ENCODE measurements at places on chromosomes 5 and 9.

- no peak for DNase-seq
These were observed 22.8 kb upstream of the TNFAIP8 start for GRCh38 chr5:119332978-119333401.

DNA sequence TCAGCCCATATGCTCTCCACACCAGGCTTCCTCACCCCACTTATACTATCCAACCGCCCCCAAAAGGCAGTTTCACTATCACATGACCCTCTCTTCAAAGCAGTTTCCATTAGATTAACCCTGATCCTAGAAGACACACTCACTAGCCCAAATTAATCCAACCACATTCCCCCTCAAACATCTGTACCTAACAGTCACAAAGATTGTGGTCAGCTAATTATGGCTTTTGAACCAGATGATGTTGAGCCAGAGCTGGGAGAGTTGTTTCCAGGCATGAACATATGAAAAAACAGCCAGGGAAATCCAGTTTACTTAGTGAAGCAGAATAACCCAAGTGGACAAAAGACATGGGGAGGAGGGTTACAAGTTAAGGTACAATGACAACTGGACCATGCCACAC, 131.2 kb downstream of the SPOCK1 start:
- no peak for DNase-seq

DNA sequence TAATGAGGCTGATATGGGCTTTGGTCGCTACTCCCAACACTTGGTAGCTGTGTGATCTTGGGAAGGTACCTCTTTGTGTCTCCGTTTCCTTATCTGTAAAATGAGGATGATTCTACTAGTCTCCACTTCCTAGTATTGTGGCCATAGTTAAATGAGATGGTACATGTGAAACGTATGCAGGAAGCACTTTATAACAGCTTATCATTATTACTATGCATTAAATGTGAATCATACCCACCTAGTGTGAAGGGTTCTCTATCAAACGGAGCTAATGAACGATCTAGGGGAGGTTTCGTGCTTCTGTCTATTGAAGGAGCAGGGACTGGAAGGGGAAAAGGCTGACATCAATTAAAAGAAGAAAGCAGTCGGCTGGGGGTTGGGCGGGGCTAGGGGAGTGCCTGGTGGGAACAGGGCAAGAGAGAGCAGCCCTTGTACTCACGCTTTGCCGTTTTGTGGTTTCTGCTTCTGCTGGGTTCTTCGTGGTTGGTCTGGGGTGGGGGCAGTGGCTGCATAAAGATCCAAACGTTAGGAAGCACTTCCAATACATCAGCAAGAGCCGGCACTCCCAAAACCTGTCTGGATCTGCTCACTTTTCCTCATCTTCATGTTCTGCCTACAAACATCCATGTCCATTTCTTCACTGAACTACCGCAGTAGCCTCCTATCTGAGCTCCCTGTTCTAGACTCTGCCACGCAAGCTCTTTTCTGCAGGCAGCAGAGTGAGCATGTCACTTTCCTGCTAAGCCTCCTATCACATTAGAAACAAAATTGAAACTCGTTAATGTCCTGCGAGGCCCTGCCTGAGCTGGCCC, 30.8 kb downstream of the LCP2 start:
- no peak for DNase-seq

- DNase-seq, result no peak
These were observed 198.6 kb downstream of the MSX2 start for GRCh38 chr5:174922955-174923354.

GRCh38 chr9:37172557-37172956, 52.2 kb downstream of the ZCCHC7 start:
- DNase-seq, result no peak

- no peak for DNase-seq
These were observed 31.1 kb downstream of the SHB start for GRCh38 chr9:38037981-38038306.

GRCh38 chr9:70581214-70581954, 166.9 kb upstream of the KLF9 start:
- DNase-seq, result no peak

- no peak for DNase-seq
These were observed 5.5 kb downstream of the EPB41L4A start for GRCh38 chr5:112413611-112414010.

DNA sequence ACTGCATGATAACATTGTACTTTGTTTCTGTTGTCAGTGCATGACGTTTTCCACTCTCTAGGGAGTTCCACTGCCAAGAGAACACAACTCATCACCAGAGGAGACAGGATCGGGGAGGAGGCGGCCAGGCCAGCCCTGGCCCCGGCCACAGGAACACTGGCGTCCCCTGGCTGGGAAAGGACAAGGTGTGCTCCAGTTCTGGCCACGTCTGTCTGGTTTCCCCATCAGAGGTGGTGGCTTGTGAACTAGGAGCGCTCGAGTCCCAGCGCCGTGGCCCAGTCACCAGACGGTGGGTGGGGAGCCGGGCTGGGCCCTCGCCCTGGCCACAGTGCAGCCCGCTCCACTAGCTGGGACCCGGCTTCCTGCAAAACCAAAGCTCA, 211.9 kb upstream of the IRX4 start:
- no peak for DNase-seq

DNA sequence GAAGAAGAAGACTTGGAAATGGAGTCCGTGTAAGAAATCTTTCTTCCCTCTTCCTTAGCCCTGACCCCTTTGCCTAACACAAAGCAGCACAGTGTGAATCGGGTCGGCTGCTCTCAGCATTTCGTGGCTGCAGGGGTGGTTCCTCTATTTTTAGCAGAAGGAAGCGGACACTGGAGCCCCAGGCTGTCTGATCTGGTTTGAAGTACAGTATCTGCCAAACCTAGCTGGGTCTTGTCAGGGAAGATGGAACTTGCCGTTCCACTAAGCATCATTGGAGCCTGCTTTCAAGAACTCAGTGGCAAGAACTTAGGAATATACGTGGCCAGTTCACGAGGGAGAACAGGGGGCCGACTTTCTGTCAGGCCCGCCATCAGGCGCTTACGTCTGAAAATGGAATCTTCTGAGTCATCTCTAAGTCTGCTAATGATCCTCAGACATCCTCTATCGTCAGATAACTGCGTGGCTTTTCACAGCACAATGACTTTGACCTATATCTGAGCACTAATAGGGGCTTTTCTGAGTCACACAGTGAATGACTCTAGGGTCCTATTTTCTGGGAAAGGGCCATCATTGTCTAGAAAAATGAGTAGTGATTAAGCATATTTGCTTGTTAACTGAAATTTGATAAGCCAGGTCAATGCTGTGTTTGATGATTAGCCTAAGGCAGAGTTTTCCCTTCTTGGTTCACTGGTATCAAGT, 43.3 kb upstream of the NCS1 start:
- no peak for DNase-seq

GRCh38 chr9:135901826-135902225, 5.5 kb downstream of the CAMSAP1 start:
- no peak for DNase-seq

DNA sequence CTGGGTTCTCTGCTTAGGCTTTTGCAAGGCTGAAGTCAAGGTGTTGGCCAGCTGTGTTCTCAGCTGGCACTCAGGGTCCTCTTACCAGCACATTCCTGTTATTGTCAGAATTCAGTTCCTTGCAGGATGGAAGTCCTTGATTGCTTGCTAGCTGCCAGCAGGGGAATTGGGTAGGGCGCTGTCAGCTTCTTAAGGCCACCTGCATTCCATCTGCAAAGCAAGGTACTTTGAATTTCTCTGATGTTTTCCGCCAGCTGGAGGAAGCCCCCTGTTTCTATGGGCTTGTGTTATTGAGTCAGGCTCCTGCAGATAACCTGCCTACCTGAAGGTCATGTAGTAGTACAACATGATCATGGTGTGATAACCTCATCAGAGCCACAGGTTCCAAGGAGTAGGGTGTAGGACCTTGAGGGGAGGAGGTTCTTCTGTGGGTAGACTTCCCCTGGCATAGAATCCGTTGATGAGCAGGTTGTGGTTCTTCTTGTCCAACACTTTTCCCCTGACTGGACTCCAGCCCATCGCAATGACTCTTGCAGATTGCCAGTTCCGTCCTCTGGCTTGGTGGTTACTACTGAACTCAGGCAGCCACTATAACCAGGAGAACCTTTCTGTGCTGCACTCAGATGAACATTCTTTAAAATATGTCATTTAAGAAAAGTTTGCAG, 6.8 kb downstream of the TENT4A start:
- DNase-seq, result no peak

DNA sequence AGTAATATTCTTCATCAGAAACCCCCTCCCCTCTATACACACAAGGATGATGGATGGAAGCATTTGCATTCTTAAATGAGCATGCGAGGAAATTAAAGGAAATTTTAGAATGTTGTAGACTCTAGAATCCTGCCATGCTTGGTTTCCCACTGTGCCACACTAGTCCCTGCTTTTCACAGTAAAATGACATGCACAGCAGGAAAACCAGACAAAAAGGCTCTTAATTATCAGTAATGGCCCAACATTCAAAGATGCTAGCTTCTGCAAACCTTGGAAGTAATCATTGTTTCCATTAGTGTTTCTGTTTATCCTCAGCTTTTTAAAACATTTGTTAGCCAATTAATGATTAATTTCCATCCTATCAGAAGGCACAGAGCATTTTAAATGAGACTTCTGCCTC, 255.8 kb downstream of the SLCO4C1 start:
- DNase-seq, result no peak
